NCI-H2227 treated with DMSO at 0.1 percent for 48 hours (cell line): ENCODE measurements at places on chromosomes 7 and 10.
A peak's percentile ranks its signal among the peaks of the same experiment; 100 is the strongest.

DNA sequence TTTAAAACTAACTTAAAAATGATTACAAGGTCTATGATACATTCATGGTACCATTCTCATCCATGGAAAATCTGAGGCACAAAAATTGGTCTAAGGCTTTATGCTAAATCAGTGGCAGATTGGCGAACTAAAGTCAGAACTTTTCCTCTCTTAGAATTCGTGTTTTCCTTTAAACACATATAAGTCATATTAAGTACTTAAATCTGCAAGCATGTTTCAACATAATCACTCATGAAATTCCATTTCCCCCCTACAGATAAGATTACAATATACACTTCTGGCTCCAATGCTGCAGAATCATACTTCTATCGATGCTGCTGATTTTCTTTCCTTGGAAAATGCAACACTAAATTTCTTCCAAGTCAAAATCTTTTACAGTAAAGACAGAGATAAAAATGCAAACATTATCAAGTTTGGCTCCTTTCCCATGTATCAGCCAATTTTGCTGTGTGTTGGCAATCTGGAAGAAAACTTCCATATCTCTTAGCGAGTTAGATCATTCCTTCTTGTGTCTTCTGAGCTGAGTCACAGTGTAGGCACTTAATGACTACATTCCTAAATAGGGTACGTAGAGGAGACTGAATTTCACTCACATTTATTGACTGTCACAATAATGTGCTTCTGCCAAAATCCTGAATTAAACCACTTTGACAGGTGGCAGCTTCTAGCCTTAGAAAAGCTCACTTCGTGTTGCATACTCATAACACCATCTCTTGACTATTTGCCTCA lies 76.4 kb upstream of the LRRC17 start:
- DNase-seq: no peak

- DNase-seq: no peak
Measured at GRCh38 chr7:132480534-132480933, 95.7 kb downstream of the PLXNA4 start.

DNA sequence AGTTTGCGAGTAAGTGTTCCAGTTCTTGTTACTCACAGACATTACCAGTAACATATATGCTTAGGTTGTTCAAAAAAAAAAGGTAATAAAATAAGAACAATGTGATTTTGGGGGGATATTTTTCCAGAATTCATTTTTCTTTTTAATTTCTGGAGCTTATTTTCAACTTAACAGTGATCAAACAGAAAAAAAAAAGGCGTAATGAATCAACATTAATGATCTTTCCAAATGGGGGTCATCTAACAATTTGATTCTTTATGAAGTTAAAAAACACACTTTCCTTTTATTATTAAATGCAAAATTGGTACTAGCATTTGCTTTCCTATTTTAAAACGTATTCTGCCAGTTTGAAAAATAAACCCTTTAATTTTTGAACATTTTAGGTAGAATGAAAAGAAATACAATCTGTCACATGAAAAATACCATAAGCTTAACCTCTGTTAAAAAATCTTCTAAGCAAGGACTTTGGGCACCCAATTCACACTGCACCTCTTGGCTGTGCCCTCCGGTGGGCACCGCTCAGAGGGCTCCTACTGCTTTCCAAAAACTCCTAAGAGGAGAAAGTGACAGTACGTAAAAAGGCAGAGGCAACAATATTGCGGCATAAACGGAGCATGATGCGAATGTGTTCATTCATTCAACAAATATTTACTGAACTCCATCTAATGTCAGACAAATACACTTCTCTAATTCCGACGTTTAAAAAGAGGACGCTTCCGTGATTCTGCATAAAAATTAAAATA lies 32.6 kb downstream of the CNPY1 start:
- no peak for DNase-seq

- no peak for DNase-seq
Measured at GRCh38 chr10:121648493-121648892, 50.2 kb upstream of the FGFR2 start.

DNA sequence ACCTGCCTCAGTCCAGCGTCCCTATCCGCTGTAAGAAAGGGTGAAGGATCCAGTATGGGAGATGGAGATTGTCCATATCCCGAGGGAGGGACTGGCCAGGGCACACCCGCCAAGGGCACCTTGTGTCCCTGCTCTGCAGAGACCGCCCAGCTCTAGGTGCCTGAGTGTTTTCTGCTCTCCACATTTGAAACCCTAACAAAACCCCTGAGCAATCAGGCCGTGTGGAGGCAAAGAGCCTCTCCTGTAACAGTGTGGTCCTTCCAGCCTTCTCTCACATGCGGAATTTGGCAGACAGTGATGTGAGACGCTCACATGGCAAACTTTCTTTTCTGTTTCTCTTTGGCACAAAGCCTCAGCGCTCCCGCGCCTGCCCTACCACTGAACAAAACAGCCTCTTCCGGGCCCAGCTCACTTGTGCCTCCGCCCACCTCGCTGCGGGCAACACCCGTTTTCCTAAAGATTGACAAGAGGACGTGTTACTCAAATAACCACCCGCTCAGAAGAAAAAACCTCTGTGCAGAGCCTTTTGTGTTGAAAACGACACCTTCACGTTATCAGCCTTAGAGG lies 514.8 kb downstream of the DNAJB6 start:
- DNase-seq: no peak

- no peak for DNase-seq
Measured at GRCh38 chr7:135175931-135176330, 5.4 kb upstream of the CYREN start.

- DNase-seq: no peak
Measured at GRCh38 chr10:127977357-127978009, 70.6 kb downstream of the PTPRE start.

DNA sequence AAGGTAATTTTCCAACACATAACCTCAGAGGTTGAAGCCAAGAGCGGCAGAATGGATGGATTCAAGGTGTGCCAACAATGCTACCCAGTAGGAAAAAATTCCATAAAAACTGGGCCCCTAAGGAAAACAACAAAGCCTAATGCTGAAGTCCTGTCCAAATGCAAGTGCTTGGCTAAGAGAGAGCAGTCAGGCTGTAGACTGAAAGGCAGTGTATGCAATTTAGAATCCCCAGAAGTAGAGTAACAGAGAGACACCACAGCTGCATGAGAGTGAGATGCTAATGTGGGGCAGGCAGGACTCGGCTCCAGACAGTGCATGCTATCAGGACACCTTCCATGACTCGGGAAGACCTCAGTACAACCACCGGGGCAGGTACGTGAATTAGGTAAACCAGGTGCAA lies 124.5 kb downstream of the ZFAND4 start:
- DNase-seq: no peak

GRCh38 chr10:29081951-29082685 lies 206.8 kb upstream of the LYZL1 start:
- no peak for DNase-seq

GRCh38 chr7:105635197-105635596 lies 53.9 kb upstream of the EFCAB10 start:
- peak; percentile 18 for DNase-seq

DNA sequence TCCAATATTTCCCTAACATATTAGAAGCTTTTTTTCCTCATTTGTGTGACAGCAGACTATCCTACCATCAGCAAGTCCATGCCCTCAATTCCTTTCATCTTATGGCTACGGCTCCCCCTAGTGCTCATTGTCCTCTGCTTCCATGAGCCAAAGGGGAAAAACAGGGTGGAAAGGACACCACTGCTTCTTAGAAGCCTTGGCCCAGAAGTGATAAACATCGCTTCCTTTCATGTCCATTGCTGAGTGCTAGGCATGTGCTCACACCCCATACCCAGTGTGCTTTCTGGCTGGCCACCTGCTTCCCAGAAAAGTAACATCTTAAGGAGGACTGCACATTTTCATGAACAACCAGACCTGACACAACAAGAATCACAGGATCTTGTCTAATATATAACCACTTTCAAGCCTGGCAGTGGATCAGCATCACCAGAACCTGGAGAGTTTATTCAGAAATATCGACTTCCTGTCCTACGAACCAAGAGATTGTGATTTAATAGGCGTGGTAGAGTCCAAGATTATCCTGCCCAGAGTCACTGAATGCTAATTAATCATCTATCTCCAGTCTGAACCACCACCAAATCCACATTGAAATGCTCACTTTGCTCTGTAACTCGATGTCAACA lies 650.5 kb upstream of the SORCS1 start:
- DNase-seq: no peak

- no peak for DNase-seq
Measured at GRCh38 chr10:1390200-1390599, 334.0 kb downstream of the WDR37 start.

GRCh38 chr7:135704698-135705097 lies 23.3 kb downstream of the SLC13A4 start:
- no peak for DNase-seq

DNA sequence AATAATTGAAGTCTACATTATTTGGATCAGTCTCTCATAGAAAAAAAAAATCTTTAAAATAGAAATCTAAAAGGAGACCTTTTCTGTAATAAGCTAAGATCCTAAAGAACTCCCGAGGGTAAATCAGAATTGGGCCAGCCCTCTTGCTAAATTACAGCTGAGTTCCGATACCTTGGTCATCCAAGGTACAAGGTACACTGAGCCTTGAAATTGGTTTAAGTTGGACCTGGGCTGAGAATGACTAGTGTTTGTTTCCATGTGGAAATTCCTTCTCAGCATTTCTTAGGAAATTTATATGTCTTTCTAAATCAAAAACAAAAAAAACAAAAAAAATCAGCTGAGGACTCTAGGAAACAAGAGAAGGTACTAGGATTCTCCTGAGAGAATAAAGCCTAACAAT lies 64.9 kb downstream of the DNMBP start:
- DNase-seq: no peak

GRCh38 chr10:103574097-103575061 lies 80.9 kb downstream of the NEURL1 start:
- DNase-seq: no peak

- DNase-seq: no peak
Measured at GRCh38 chr10:44153918-44154670, 230.8 kb downstream of the CXCL12 start.

DNA sequence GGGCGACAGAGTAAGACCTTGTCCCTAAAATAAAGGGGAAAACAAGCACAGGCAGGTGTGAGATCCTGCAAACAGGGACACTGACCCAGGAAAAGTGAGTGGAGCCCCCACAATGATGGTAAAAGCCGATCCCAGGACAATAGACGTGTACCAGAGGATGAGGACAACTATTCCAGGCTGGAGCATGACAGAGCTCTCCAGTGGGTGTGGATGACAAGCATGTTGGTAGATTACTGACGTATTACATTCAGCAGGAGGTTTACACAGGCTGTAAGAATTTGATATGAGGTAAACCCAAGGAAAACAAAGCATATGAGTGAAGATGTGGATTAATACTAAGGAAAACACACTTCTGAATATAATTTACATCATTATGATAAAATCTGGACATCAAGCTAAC lies 27.8 kb upstream of the SMURF1 start:
- no peak for DNase-seq

- no peak for DNase-seq
Measured at GRCh38 chr7:107345898-107346297, 124.0 kb upstream of the GPR22 start.

GRCh38 chr10:269440-270074 lies 134.3 kb downstream of the ZMYND11 start:
- no peak for DNase-seq

DNA sequence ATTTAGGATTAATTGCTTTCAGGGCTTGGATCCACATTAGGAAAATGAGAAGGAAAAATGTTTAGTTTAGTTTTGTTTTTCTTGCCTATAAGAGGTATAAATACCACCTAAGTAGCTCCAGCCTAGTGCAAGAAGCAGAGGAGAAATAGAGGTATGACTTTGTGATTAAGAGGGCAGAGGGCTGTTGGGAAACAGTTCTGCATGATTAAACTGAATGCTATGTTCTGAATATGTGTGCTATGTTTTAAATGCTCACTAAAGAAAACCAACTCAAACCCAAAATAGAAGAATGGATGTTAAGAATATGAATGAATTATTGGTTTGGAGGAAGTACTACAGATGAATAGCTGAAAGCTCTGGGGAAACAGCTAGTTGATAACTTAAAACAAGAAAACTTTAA lies 7.6 kb downstream of the CALCR start:
- DNase-seq: no peak

- no peak for DNase-seq
Measured at GRCh38 chr7:33909755-33910154, 4.4 kb downstream of the BMPER start.
